ENCODE measurements at places on chromosomes 3 and 15.

DNA sequence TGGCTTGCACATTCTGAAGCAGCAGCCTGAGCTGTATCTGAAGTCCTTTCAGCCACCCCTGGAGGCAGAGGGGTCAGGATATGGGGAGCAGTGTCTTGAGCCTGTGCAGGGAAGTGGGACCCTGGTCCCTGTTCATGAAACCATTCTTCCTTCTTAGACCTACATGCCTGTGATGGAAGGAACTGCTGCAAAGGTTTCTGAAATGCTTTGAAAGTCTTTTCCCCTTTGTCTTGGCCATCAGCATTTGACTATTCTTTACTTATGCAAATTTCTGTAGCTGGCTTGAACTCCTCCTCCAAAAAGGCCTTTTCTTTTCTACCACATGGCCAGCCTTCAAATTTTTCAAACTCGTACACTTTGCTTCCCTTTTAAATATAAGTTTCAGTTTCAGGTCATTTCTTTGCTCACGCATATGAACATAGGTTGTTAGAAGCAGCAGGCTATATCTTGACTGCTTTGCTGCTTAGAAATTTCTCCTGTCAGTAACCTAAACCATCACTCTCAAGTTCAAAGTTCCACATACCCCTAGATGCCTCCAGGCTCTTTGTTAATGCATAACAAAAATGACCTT, 62.3 kb downstream of the GALK2 start:
- no peak for DNase-seq

GRCh38 chr3:22013641-22014040, 262.6 kb upstream of the ZNF385D start:
- DNase-seq: no peak

DNA sequence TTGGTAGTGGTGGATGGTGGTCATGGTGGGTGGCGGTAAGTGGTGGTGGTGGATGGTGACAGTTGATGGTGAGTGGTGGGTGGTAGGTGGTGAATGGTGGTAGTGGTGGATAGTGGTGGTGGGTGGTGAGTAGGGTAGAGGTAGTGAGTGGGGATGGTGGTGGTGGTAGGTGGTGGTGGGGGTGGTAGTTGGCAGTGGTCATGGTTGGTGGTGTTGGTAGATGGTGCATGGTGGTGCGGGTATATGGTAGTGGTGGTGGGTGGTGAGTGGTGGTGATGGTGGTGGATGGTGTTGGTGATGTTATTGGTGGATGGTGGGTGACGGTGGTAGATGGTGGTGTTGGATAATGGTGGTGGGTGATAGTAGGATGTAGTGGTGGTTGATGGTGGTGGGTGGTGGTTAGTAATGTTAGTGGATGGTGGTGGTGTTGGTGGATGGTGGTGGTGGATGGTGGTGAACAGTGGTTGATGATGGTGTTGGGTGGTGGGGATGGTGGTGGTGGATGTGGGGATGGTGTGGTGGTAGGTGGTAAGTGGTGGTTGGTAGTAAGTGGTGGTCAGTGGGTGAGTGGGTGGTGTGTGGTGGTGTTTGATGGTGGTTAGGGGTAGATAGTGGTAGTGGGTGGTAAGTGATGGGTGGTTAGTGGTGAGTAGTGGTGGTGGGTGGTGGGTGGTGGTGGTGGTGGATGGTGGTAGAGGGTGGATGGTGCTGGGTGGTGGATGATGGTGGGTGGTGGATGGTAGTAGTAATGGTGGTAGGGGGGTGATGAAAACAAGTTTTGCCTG, 16.7 kb upstream of the RIOX2 start:
- DNase-seq: no peak

DNA sequence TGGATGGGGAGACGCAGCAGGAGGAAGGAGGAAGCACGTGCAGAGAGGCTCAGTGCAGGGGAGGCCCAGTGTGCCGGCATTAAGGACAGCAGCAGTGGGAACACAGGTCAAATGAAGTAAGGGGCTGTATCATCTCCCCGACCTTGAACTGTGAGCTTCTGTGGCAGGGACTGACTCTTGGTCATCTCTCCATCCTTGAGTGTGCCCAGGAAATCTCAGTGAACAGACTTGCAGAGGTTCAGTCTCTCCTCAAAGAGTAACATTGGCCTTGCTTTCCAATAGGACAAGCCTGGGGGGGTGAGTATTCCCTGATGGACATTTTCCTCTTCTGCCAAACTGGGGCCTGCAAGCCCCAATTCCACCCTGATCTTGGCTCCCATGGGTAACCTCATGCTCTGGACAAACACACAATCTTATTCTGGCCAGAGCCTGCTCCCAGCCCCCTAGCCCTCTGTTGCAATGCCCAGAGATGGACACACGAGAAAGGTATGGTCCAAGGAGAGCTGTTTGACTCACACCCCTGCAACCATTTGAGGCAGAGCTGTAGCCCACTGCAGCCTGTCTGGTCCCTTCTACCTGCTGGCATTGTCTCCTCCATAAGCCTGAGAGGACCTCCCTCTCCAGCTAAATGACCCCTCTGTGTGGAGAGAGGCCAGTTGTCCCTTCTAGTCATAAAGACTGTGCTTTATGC, 50.9 kb downstream of the TLE3 start:
- DNase-seq: no peak

DNA sequence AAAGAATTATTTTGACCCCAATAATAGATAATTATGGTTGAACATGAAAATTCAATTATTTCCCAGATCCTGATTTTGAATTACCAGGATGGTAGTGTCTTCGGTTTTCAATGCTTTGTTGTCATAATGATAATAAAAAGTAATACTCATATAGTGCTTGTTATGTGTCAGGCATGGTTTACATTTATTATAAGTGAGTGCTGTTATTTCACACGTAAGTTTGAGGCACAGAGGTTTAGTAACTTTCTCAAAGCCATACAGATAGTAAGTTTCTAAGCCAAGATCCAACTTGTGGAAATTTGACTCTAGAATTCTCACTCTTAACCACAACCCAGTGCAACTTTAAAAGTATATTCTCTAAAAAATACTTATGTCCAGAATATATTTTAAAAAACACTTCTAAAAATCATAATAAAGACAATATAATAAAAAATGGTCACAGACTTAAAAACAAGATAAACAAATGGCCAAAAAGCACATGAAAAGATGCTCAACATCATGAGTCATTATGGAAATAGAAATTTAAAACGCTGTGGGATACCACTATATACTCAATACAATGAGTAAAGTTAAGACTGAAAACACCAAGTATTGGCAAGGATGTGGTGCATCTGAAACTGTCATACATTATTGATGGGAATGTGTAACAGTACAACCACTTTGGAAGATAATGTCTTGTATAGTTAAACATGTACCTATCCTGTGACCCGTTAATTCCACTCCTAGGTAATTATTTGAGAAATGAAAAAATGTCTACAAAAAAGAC, 45.2 kb downstream of the SPRED1 start:
- DNase-seq: no peak

GRCh38 chr3:185658504-185658912, 72.4 kb downstream of the SENP2 start:
- DNase-seq: no peak

GRCh38 chr15:78942741-78943140, 2.1 kb downstream of the CTSH start:
- DNase-seq: no peak

- DNase-seq: no peak
Observed at GRCh38 chr3:41164777-41165176, 34.5 kb upstream of the CTNNB1 start.

- no peak for DNase-seq
Observed at GRCh38 chr3:149519912-149520311, 45.4 kb downstream of the TM4SF4 start.

- DNase-seq: no peak
Observed at GRCh38 chr3:46672349-46672695, 21.2 kb downstream of the ALS2CL start.

DNA sequence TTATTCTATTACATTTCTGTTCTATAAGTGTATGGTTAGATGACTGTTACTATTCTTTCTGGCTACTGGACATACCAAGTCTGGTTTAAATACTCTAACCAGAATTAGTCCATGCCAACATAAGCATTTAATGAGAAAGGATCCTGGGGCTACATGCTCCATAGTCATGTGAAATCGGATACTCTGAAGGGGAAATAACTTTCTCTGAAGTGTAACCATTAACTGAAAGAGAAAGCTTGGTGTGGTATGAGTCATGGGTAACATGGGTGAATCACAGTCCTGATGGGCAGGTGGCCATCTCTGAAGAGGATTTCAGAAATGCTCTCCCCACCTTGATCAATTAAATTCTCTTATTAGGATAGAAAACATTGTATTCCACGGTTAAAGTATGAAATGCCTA, 69.4 kb downstream of the FHIT start:
- no peak for DNase-seq

- DNase-seq: no peak
Observed at GRCh38 chr3:25567388-25567787, 97.3 kb downstream of the TOP2B start.

Measured in activated effector memory CD4-positive, alpha-beta T cell treated with Interleukin-2 at 50 U/mL for 16 hours (primary cell).